Immature natural killer cell (primary cell): ENCODE measurements at places on chromosomes 12 and 14. TPM values are rescaled to one million over a fixed set of nuclear protein-coding genes. Genes with fewer than 3 reads are reported as not detected.

DNA sequence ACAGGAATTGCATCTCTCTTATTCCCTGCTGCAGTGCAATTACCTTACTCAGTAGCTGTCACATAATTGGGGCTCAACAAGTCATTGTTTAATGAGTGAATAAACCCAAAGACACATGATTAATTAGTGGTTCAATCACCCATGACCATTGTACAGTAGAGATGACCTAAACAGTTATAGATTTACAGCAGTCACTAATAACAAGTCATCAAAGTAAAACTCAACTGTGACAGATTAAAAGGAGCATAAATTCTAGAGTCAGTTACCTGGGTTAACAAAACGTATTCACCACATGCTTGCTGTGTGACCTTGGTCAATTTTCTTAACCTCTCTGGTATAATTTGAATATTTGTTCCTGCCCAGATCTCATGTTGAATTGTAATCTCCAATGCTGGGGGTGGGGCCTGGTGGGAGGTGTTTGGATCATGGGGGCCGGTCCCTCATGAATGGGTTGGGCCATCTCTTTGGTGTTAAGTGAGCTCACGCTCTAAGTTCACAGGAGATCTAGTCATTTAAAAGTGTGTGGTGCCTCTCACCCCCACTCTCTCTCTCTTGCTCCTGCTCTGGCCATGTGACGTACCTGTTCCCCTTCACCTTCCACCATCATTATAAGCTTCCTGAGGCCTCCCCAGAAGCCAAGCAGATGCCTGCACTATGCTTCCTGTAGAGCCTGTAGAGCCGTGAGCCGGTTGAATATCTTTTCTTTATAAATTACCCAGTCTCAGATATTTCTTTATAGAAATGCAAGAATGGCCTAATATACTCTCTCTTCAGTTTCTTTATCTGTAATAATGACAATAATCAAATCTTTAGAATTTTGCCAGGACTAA is 141.9 kb upstream of the PLEKHG7 start:
- peaks cover 4% of the 10 kb centered on the region for H3K36me3 ChIP-seq
- H3K4me1 ChIP-seq = peaks cover 20% of the 10 kb centered on the region
- H3K4me3 ChIP-seq = no peak overlapping the region
- peak overlapping the region; percentile 33 for H3K27ac ChIP-seq

DNA sequence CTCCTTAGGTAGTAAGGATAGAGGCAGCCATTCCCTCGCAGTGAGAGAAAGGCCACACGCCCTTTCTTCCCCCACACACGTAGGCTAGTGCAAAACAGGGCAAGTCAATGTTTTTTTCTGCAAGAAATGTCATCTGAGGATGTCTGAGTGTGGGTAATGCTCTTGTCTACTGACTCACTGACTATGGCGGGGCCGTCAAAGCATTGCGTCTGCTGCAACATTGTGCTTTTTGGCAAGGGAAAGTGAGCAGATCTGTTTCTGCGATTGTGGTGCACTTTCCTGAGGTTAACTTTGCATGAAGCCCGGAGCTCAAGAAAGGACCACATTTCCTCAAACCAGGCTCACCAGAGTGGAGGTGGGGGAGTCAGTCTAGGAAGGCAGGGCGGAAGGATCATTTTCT is 181.6 kb upstream of the GZMB start:
- no peak for DNase-seq
- H3K4me1 ChIP-seq = no peaks in the 10 kb centered on the region
- H3K27ac ChIP-seq = no peak overlapping the region
- H3K4me3 ChIP-seq = no peak overlapping the region
- H3K36me3 ChIP-seq = no peaks in the 10 kb centered on the region

- no peak overlapping the region for H3K4me3 ChIP-seq
- H3K27me3 ChIP-seq = no peaks in the 10 kb centered on the region
- no peaks in the 10 kb centered on the region for H3K4me1 ChIP-seq
- DNase-seq = no peak
- H3K27ac ChIP-seq = no peak overlapping the region
- no peaks in the 10 kb centered on the region for H3K36me3 ChIP-seq
Measured at GRCh38 chr14:90547250-90547649, 150.4 kb downstream of the CALM1 start.

- no peak overlapping the region for H3K4me3 ChIP-seq
- H3K36me3 ChIP-seq = no peaks in the 10 kb centered on the region
- H3K4me1 ChIP-seq = no peaks in the 10 kb centered on the region
- H3K27ac ChIP-seq = no peak overlapping the region
- H3K27me3 ChIP-seq = peaks cover 2% of the 10 kb centered on the region
Measured at GRCh38 chr14:29462321-29462720, 465.3 kb downstream of the PRKD1 start.

DNA sequence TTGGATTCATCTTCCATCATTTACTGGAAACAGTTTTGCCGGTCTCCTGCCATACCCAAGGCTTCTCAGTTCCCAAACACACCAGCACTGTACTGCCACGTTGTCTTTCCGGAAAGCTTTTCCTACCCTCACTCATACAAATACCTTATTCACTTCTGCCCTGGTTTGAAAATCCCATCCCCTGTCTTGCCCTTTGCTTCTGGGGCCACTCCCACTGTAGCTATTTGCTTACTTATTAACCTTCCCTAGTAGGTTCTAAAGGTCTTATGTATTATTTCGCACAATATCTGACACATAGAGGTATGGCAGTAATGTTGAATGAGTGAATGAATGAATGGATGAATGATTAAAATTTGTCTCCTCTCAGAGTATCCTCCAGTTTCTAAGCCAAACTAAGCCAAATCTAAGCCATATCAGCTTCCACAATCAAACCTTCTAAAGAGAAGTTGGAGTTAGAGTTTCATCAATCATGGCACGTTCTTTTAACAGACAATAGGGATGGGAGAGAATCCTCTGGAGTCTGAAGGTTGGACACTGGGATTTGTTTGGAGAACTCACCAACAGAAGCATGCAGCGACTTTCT is 18.6 kb downstream of the TSPAN8 start:
- no peak for DNase-seq
- H3K4me3 ChIP-seq = no peak overlapping the region
- no peaks in the 10 kb centered on the region for H3K27me3 ChIP-seq
- no peak overlapping the region for H3K27ac ChIP-seq

DNA sequence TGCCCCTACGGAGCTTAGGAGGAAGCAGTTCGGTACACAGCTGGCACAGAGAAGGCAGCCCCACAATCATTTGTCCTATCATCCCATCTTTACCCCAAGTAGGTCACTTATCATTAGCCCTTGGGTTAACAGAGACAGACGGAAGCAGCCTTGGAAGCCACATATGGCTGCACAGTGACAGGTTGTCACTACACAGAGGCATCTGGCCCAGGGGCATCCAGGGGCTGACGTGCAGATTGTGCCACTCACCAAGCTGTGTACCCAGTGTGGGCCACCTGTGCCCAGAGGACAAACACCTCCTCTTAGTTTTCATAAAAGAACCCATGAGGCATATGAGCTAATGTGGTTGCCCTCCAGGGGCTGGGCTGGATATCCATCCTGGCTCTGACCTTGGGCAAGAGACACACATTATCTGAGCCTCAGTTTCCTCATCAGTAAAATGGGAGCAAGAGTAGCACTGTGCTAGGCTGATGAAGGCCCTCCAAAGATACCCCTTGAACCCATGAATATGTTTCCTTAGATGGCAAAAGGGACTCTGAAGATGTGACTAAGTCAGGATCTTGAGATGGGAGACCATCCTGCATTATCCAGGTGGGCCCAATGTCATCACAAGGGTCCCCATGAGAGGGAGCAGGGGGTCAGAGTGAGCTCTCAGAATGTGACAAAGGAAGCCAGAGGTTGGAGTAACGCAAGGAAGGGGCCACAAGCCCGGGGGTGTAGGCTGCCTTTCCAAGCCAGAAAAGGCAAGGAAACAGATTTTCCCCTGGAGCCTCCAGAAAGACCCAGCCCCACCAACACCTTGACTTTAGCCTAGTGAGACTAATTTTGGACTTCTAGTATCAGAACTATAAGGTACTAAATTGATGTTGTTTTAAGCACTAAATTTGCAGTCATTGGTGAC is 64.6 kb downstream of the C14orf132 start:
- DNase-seq = no peak
- H3K27ac ChIP-seq = no peak overlapping the region
- no peaks in the 10 kb centered on the region for H3K36me3 ChIP-seq
- H3K4me3 ChIP-seq = no peak overlapping the region
- H3K27me3 ChIP-seq = peaks cover 1% of the 10 kb centered on the region

DNA sequence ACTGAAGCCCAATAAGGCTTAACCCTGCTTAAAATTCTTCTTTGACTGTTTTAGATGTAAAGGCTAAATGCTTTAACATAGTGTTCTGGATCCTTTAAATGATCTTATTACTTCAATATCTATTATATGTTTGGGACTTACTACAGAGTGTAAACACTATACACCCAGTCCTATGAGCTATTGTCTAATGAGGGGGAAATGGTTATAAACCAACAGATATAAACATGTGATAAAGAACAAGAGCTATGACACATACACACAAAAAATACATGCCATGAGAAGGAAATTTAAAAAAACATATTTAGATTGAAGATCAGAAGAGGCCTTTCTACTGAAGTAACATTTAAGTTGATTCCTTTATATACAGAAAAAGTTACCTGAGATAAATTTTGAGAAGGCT is 505.1 kb downstream of the FOXG1 start:
- H3K4me3 ChIP-seq = no peak overlapping the region
- no peaks in the 10 kb centered on the region for H3K4me1 ChIP-seq
- DNase-seq = no peak
- no peak overlapping the region for H3K27ac ChIP-seq
- H3K36me3 ChIP-seq = no peaks in the 10 kb centered on the region

GRCh38 chr12:129186952-129187351 is 333.7 kb downstream of the GLT1D1 start:
- H3K27me3 ChIP-seq = peaks cover 5% of the 10 kb centered on the region
- H3K36me3 ChIP-seq = no peaks in the 10 kb centered on the region
- DNase-seq = no peak
- H3K27ac ChIP-seq = no peak overlapping the region
- no peaks in the 10 kb centered on the region for H3K4me1 ChIP-seq
- H3K4me3 ChIP-seq = no peak overlapping the region

- peaks cover 14% of the 10 kb centered on the region for H3K4me1 ChIP-seq
- H3K36me3 ChIP-seq = no peaks in the 10 kb centered on the region
- peaks cover 9% of the 10 kb centered on the region for H3K27me3 ChIP-seq
- DNase-seq = peak; percentile 44
- peak within 1 kb of the TSS; percentile 72 for H3K4me3 ChIP-seq
Measured at GRCh38 chr14:64549791-64550620, at the start of gene PPP1R36. PPP1R36 (plus strand) TSS chr14:64549961; CDS start chr14:64549998, 37 bp downstream.

- no peak overlapping the region for H3K4me3 ChIP-seq
- no peak for DNase-seq
- no peaks in the 10 kb centered on the region for H3K4me1 ChIP-seq
- no peaks in the 10 kb centered on the region for H3K36me3 ChIP-seq
- peaks cover 4% of the 10 kb centered on the region for H3K27me3 ChIP-seq
Measured at GRCh38 chr14:69317780-69318179, 57.8 kb downstream of the GALNT16 start.

- H3K4me3 ChIP-seq = no peak overlapping the region
- DNase-seq = no peak
- H3K27ac ChIP-seq = no peak overlapping the region
- peaks cover 46% of the 10 kb centered on the region for H3K4me1 ChIP-seq
- peaks cover 7% of the 10 kb centered on the region for H3K36me3 ChIP-seq
- peaks cover 2% of the 10 kb centered on the region for H3K27me3 ChIP-seq
Measured at GRCh38 chr14:91140672-91141071, 26.8 kb downstream of the DGLUCY start.

GRCh38 chr12:104345234-104346066 is 41.9 kb downstream of the EID3 start:
- H3K36me3 ChIP-seq = no peaks in the 10 kb centered on the region
- H3K4me3 ChIP-seq = no peak overlapping the region
- DNase-seq = no peak

GRCh38 chr12:60173224-60174170 is 577.7 kb downstream of the SLC16A7 start:
- no peak for DNase-seq

- H3K4me1 ChIP-seq = no peaks in the 10 kb centered on the region
- H3K27ac ChIP-seq = no peak overlapping the region
- H3K36me3 ChIP-seq = no peaks in the 10 kb centered on the region
- no peak overlapping the region for H3K4me3 ChIP-seq
- no peak for DNase-seq
Measured at GRCh38 chr14:21298358-21298757, 18.5 kb downstream of the RPGRIP1 start.

DNA sequence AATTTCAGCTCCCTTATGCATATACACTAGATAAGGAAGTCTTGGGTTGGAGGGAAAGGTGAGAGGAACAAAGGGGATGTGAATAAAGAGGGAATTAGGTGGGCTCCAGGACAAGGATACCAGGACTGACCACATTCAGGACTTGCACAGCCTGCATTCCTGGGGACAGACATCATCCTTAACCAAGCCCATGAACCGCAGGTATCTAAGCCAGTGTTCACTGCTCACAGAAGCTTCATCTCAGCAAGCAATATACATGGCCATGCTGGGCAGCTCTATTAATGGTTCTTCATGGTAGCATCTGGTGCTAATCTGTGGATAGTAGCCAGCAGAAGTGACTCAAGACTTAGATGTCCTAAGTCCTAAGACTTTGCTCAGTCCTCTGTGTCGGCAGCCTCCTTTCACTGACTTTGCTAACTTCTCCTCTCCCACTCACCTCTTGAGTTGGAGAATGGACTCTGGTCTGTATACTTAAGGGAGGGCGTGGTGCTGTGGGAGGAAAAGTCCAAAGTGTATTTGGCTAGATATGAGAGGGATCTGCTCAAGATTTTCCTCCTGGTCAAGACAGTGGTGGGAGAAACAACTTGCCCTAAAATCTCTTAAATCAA is 136.1 kb downstream of the ASCL1 start:
- H3K36me3 ChIP-seq = no peaks in the 10 kb centered on the region
- DNase-seq = no peak

DNA sequence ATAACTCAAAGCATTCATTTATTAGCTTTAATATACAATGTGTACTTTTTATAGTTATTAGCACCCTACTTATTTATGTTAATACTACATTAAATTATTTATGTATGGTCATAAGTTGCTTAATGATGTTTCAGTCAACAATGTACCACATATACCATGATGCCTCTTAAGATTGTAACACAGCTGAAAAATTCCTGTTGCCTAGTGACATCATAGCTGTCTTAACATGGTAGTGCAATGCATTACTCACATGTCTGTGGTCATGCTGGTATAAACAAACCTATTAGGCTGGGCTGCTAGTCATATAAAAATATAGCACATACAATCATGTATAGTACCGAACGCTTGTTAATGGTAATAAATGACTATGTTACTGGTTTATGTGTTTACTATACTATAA is 120.4 kb downstream of the ANO6 start:
- no peaks in the 10 kb centered on the region for H3K4me1 ChIP-seq
- H3K36me3 ChIP-seq = peaks cover 10% of the 10 kb centered on the region
- no peak overlapping the region for H3K27ac ChIP-seq
- H3K4me3 ChIP-seq = no peak overlapping the region

GRCh38 chr12:49783917-49784676 is 42.7 kb downstream of the TMBIM6 start:
- no peaks in the 10 kb centered on the region for H3K4me1 ChIP-seq
- peaks cover 5% of the 10 kb centered on the region for H3K36me3 ChIP-seq
- H3K27ac ChIP-seq = no peak overlapping the region
- H3K27me3 ChIP-seq = peaks cover 12% of the 10 kb centered on the region
- no peak overlapping the region for H3K4me3 ChIP-seq

LMO3 gene
- not detected for polyA plus RNA-seq

OASL gene
- 13.2 TPM for polyA plus RNA-seq

NXPH4 gene
- not detected for polyA plus RNA-seq

EML5 gene
- polyA plus RNA-seq = 0.24 TPM

CLEC2D gene
- 57.3 TPM for polyA plus RNA-seq

PTPN6 gene
- polyA plus RNA-seq = 231 TPM

TOX4 gene
- 84.7 TPM for polyA plus RNA-seq
